ENCODE measurements at places on chromosomes 16 and 17.
A peak's percentile ranks its signal among the peaks of the same experiment; 100 is the strongest.

GRCh38 chr17:70527364-70527888, 358.1 kb downstream of the KCNJ2 start:
- DNase-seq: no peak

DNA sequence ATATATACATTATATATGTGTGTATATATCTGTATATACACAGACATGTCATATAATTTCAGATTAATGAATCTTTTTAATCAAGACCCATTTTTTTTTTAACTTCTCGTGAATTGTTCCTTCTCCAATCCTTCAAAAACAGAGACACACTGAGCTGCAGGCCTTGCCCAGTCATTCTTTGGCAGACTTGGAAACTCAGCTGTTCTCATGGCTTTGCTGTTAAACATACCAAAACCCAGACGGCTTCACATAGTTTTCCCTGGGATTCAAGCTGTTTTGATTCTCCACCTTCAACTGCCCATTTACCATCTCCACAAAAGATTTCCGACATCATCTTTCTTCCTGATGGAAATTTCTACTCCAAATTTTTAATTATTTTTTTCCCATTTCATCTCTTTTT, 148.7 kb downstream of the KCNJ2 start:
- no peak for DNase-seq

- peak; percentile 25 for DNase-seq
Observed at GRCh38 chr17:52106638-52107261, 51.8 kb downstream of the CA10 start.

DNA sequence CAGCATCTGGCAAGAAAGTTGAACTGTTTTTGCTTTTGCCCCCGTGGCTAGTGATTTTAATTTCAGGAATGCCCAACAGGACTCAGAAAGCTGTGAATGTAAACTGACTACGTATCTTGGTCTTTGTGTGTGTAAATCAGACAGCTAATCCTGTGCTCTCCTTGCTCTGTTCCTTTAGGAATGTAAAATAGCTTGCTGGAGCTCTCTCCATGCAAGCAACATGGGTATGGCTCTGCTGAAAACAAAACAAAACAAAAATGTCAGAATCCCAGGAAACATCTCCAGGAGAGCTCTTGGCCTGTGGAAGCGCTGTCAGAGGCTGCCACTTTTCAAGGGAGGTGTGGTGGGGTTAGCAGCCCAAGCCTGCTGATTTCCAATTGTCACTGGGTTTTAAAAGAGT, 161.8 kb upstream of the NOG start:
- no peak for DNase-seq

DNA sequence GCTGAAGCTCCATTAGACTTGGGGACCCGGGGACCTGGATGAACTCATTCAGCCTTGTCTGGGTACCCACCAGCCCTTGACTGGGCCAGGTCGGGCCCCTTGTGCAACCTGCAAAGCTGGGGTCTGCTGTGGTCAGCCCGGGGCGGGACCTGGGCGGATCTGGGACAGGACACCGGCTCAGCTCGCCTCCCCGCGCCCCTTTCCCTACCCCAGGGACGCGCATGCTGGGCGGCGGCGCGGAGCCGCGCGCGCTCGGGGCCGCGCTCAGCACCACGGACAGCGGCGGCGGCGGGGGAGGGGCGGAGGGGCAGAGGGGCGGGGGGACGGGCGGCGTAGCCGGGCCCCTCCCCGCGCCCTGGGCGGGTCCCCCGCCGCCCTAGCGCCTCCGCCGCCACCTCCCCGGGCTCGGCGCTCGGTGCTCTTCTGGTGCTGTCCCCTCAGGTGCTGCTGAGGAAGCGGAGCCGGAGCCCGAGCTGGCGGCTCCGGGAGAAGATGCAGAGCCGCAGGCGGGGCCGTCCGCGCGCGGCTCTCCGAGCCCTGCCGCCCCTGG, 7.4 kb downstream of the ACD start:
- no peak for DNase-seq

GRCh38 chr16:22366371-22366770, 8.0 kb downstream of the CDR2 start:
- DNase-seq: no peak

GRCh38 chr17:6706499-6706898, 6.7 kb downstream of the SLC13A5 start:
- no peak for DNase-seq

DNA sequence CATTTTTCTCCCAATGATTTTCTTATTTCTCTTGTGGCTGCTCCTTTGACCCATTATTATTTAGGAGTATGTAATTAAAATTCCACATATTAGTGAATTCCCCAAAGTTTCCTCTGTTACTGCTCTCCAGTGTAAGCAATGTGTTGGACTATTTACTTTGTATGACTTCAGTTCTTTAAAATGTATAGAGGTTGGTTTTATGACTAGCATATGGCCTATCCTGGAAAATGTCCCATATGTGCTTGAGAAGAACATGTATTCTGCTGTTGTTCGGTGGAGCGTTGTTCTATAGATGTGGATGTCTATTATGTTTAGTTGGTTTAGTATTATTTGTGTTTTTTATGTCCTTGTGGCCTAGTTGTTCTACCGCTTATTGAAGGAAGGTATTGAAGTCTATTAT, 6.0 kb upstream of the NT5M start:
- no peak for DNase-seq

- peak; percentile 78 for DNase-seq
Observed at GRCh38 chr17:40598619-40599467, 33.6 kb upstream of the CCR7 start.

All from stimulated activated CD4-positive, alpha-beta T cell treated with anti-CD3 and anti-CD28 coated beads, Interleukin-12 subunit alpha, Interleukin-12 subunit beta, amount 100 ng/mL, for 4 hours (primary cell).